ENCODE measurements at places on chromosomes 16 and 17. TPM values are rescaled to one million over a fixed set of nuclear protein-coding genes. Genes with fewer than 3 reads are reported as not detected.

RANBP10 gene
- 25.3 TPM for total RNA-seq

COASY gene
- total RNA-seq, result 77.0 TPM

CFAP97D1 gene
- not detected for total RNA-seq

ITGAX gene
- 9.6 TPM for total RNA-seq

KIF2B gene
- not detected for total RNA-seq

GPR142 gene
- total RNA-seq, result 0.52 TPM

ST6GALNAC1 gene
- total RNA-seq, result 11.3 TPM

KRT24 gene
- 0.52 TPM for total RNA-seq

FBXO39 gene
- 0.23 TPM for total RNA-seq

SGCA gene
- total RNA-seq, result 16.9 TPM

ZPBP2 gene
- not detected for total RNA-seq

WSCD1 gene
- 3.6 TPM for total RNA-seq

KRTAP9-8 gene
- not detected for total RNA-seq

SLC4A1 gene
- total RNA-seq, result 0.08 TPM

RAP1GAP2 gene
- 49.2 TPM for total RNA-seq

PRSS33 gene
- not detected for total RNA-seq

ABCC6 gene
- 0.29 TPM for total RNA-seq

FOXF1 gene
- total RNA-seq, result 31.7 TPM

KRTAP1-5 gene
- total RNA-seq, result not detected

KRT17 gene
- 223 TPM for total RNA-seq

ABCA8 gene
- total RNA-seq, result 32.4 TPM

TEKT1 gene
- total RNA-seq, result not detected

CMTM1 gene
- 4.3 TPM for total RNA-seq

MMP15 gene
- 15.4 TPM for total RNA-seq

C17orf75 gene
- total RNA-seq, result 24.6 TPM

NPIPB9 gene
- 5.8 TPM for total RNA-seq

ACSM2A gene
- total RNA-seq, result not detected

AOC2 gene
- total RNA-seq, result 3.6 TPM

KRTAP1-1 gene
- total RNA-seq, result not detected

HSDL1 gene
- total RNA-seq, result 18.3 TPM

GAS2L2 gene
- total RNA-seq, result not detected

HOXB6 gene
- 111 TPM for total RNA-seq

CENPX gene
- 58.5 TPM for total RNA-seq

EVI2B gene
- total RNA-seq, result 6.5 TPM

BAHCC1 gene
- total RNA-seq, result 23.7 TPM

C16orf89 gene
- 10.0 TPM for total RNA-seq

PMFBP1 gene
- 1.6 TPM for total RNA-seq

MYO15A gene
- total RNA-seq, result 1.8 TPM

NUPR1 gene
- 127 TPM for total RNA-seq

KCNH6 gene
- total RNA-seq, result not detected

NPIPA8 gene
- 17.2 TPM for total RNA-seq

ADAD2 gene
- 0.42 TPM for total RNA-seq

MVD gene
- total RNA-seq, result 43.9 TPM

NEUROD2 gene
- not detected for total RNA-seq

RRAD gene
- 7.7 TPM for total RNA-seq

KIF18B gene
- total RNA-seq, result 0.39 TPM

Measured in ureter (tissue), 1 donor.